ENCODE measurements at places on chromosomes 16 and 17. TPM values are rescaled to one million over a fixed set of nuclear protein-coding genes. Genes with fewer than 3 reads are reported as not detected.
A peak's percentile ranks its signal among the peaks of the same experiment; 100 is the strongest.

Gene APPBP2
- 44.8 TPM for total RNA-seq

Gene IGFALS
- 0.59 TPM for total RNA-seq

Gene EMP2
- total RNA-seq, result 57.9 TPM

Gene CCL17
- not detected for total RNA-seq

GRCh38 chr17:7010523-7010922 lies 1.9 kb upstream of the RNASEK start:
- peaks cover 33% of the 10 kb centered on the region for H3K4me1 ChIP-seq
- peak overlapping the region; percentile 69 for H3K4me3 ChIP-seq
- H3K27ac ChIP-seq, result peak overlapping the region; percentile 42
- no peak for DNase-seq

DNA sequence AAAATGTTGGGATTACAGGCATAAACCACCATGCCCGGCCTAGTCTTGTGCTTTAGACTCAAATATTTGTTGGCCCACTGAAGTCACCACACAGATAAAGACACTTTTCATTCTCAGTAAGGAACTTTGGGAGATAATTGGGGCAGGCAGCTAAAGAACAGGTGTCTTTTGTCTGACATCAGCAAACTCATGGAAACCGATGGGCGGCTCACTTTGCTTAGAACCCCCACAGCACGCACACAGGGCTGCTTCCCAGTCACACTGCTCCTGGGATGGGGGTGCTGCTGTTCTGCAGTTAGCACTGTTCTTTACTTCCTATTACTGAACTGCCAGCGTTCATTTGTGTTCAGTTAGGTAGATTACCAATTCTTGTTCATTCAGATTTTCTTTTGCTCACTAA lies 18.0 kb upstream of the BRCA1 start:
- H3K4me3 ChIP-seq, result no peak overlapping the region

GRCh38 chr16:84808826-84809225 lies 11.0 kb upstream of the CRISPLD2 start:
- H3K27me3 ChIP-seq, result peaks cover 7% of the 10 kb centered on the region
- H3K27ac ChIP-seq, result no peak overlapping the region
- H3K36me3 ChIP-seq, result no peaks in the 10 kb centered on the region
- peaks cover 4% of the 10 kb centered on the region for H3K4me1 ChIP-seq
- no peak overlapping the region for H3K4me3 ChIP-seq

DNA sequence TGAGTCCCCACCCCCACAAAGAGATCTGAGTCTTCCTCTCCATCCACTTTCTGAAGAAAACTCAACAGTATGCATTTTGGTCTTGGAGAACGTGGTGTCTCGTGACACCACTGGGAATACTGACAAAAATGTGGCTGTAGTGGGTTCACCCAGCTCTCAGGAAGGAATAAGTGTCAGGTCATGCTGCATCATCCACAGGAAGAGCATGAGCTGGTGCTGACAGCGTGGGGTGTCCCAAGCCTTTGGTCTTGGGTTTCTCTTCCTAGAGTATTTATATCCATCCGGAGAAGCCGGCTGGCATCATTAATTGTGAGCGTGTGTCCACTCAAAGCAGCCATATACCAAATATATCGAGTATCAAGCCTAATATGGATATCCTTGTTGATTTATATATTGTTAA lies 55.9 kb downstream of the C17orf67 start:
- H3K4me1 ChIP-seq, result peaks cover 12% of the 10 kb centered on the region
- H3K27me3 ChIP-seq, result peaks cover 61% of the 10 kb centered on the region
- no peaks in the 10 kb centered on the region for H3K36me3 ChIP-seq
- no peak for DNase-seq
- H3K4me3 ChIP-seq, result peak overlapping the region; percentile 27

DNA sequence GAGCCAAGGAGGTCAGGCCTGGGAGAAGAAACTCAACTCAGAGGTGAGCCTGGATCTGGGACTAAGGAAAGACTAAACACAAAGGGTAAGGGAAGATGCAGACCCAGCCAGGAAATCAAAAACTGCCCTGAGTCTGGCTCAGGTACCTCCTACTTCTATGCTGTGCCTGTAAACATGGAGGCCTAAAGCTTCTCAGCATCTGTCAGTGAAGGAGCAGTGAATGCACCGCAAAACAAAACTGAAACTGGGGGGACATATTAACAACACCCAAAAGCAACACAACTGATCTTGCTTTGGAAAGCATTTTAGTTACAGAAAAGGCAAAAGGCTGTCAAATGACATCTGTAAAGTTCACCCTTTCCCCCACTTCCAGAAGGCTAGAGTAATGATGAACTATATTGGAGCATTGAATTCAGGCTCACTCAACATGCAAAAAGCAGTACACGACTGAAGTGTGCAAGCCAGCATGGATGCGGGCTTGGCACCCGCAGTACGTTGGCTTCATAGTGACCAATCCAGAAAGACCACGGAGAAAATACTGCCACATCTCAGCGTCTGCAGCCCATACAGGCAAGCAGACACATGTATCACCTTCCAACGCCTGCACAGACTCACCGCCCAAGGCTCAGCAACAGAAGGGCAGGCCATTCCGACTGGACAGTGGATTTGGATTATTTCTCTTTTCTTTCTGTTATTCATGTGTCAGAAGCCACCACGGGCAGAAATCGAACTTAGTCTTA lies 3.8 kb downstream of the TBC1D16 start:
- no peaks in the 10 kb centered on the region for H3K27me3 ChIP-seq
- DNase-seq, result no peak
- no peak overlapping the region for H3K27ac ChIP-seq
- H3K4me3 ChIP-seq, result peak overlapping the region; percentile 49

- DNase-seq, result no peak
- H3K4me1 ChIP-seq, result peaks cover 28% of the 10 kb centered on the region
- peaks cover 14% of the 10 kb centered on the region for H3K36me3 ChIP-seq
- H3K4me3 ChIP-seq, result peak overlapping the region; percentile 22
- no peaks in the 10 kb centered on the region for H3K27me3 ChIP-seq
These were observed 41.5 kb downstream of the CYB5B start for GRCh38 chr16:69465881-69466280.

DNA sequence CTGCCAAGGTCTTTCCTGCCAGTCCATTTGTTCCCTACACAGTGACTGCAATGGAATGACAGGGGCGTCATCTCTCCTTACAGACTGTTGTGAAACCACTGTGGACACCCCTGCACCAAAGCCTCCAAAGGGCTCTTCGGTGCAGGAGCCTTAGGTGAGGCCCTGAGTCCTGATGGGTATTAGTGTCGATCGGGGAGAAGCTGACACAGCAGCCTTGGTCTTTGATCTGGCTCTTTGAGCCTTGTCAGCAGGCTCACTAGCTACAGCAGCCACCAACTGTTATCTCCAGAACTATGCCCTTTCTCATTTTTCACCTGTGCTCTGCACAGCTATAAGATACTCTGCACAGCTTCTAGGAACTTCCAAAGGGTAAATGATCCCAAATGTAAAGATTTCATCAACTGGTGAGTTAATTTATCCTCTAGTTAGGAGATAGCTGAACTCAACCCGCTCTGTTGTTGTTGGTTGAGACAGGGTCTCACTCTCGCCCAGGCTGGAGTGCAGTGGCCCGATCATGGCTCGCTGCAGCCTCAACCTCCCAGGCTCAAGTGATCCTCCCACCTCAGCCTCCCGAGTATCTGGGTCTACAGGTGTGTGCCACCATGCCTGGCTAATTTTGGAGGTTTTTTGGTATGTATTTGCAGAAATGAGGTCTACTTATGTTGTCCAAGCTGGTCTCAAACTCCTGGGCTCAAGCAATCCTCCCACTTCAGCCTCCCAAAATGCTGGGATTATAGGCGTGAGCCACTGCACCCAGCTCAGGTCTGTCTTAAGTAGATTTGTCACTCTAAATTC lies 19.7 kb downstream of the G6PC1 start:
- peaks cover 20% of the 10 kb centered on the region for H3K4me1 ChIP-seq
- no peaks in the 10 kb centered on the region for H3K27me3 ChIP-seq
- H3K27ac ChIP-seq, result no peak overlapping the region
- H3K4me3 ChIP-seq, result no peak overlapping the region
- H3K36me3 ChIP-seq, result no peaks in the 10 kb centered on the region
- DNase-seq, result no peak

GRCh38 chr16:69049603-69050375 lies 55.7 kb upstream of the HAS3 start:
- no peaks in the 10 kb centered on the region for H3K27me3 ChIP-seq
- no peak for DNase-seq
- no peak overlapping the region for H3K4me3 ChIP-seq
- no peaks in the 10 kb centered on the region for H3K4me1 ChIP-seq

DNA sequence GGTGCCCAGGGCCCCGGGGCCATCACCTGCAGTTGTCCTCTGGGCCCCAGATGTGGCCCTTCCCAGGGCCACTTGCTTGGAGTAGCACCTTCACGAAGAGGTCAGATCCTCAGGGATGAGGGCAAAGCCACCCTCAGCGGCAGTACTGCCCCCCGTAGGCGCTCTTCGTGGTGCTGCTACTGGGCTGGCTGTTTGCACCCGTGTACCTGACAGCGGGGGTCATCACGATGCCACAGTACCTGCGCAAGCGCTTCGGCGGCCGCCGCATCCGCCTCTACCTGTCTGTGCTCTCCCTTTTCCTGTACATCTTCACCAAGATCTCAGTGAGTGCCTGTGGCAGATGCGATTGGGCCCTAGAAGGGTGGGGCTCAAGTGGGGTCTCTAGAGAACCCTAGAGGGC lies 2.6 kb downstream of the SLC5A2 start:
- H3K27me3 ChIP-seq, result peaks cover 59% of the 10 kb centered on the region
- DNase-seq, result no peak
- H3K27ac ChIP-seq, result no peak overlapping the region
- H3K4me3 ChIP-seq, result no peak overlapping the region

Measured in type B pancreatic cell (in vitro differentiated cells).